ENCODE measurements at places on chromosomes 1 and 21.

GRCh38 chr1:71949681-71950080 is 332.7 kb downstream of the NEGR1 start:
- DNase-seq: no peak

GRCh38 chr1:79271759-79272158 is 265.2 kb upstream of the ADGRL4 start:
- no peak for DNase-seq

GRCh38 chr1:7172804-7173203 is 387.6 kb downstream of the CAMTA1 start:
- no peak for DNase-seq

GRCh38 chr1:185541871-185542301 is 192.3 kb upstream of the HMCN1 start:
- DNase-seq: no peak

- peak; percentile 59 for DNase-seq
These were observed at the start of gene ARL8A for GRCh38 chr1:202144402-202145067. ARL8A (minus strand) TSS chr1:202144737; CDS start chr1:202144572, 165 bp downstream.

DNA sequence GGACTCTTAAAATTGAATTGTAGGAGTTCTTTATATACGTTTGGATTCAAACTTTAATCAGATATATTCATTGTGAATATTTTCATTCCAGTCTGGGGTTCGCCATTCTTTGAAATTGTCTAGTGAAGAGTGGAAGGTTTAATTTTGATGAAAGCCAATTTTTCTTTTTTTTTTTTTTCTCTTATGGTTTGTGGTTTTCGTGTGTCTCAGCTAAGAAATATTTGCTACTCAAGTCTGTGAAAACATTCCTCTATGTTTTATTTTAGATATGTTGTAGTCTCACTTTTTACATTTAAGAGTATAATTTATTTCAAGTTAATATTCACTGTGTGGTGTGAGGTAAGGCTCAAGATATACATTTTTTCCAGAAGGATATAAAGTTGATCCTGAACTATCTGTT is 220.5 kb downstream of the KCNT2 start:
- no peak for DNase-seq

- DNase-seq: no peak
These were observed 78.8 kb downstream of the CEP350 start for GRCh38 chr1:180033390-180033789.

- no peak for DNase-seq
These were observed 25.4 kb downstream of the RIPK4 start for GRCh38 chr21:41741253-41742072.

DNA sequence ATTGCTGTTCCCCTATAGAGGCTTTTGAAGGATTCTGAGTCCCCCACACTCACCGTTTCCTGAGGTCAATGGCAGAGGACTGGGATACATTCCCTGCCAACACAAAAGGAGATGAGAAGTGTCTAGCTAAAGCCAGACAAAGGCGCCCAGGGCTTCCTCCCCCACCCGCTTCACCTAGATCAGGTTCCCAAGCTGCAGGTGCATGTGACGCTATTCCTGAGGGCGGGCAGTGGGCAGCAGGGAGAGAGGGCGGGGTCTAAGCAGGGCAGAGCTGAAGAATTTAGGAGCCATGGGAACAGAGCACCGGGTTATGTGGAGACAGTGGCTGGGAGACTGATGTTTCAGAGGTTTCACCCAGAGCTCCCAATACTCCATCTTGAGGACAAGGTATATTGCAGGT is 6.0 kb upstream of the ARHGEF2 start:
- DNase-seq: no peak

GRCh38 chr1:160489513-160490261 is 33.4 kb downstream of the SLAMF6 start:
- DNase-seq: no peak

GRCh38 chr1:226902601-226903000 is 32.2 kb downstream of the PSEN2 start:
- DNase-seq: no peak

DNA sequence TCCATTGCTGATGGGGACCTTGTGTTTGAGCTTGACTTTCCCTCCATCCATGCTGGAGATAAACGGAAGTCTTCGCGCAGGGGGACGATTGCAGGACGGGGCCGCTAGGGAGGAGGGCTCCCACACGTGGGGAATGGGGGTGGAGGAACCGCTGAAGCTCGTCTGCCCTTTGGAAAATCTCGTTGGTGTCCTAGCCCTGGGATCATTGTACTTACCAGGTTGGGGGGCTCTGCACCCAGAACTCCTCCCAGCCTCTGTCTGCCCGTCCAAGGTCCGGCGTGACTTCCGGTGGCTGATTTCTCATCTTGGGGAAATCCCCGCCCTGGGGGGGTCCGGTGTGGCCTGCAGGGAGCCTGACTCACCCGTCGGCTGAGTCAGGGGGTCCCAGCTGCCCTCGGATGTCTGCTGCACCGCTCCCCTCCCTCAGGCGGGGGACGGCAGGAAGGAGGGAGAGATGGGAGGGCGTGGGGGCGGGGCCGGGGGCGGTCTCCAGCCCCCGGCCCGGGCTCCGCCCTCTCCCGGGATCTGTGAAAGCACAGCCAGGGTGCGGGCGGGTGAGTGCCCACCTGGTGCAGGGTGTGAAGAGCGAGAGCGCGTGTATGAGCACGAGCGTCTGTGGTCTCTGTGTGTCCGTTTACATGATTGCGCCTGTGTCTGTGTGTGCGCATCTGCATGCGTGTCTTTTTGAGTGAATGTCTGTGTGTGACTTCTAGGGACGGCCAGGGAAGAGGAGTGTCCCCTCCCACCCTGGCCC is 35.8 kb downstream of the PIK3CD start:
- peak; percentile 67 for DNase-seq

GRCh38 chr1:43067977-43068751 is 103.9 kb downstream of the EBNA1BP2 start:
- DNase-seq: no peak

GRCh38 chr1:46557403-46557802 is 6.0 kb upstream of the KNCN start:
- DNase-seq: no peak

DNA sequence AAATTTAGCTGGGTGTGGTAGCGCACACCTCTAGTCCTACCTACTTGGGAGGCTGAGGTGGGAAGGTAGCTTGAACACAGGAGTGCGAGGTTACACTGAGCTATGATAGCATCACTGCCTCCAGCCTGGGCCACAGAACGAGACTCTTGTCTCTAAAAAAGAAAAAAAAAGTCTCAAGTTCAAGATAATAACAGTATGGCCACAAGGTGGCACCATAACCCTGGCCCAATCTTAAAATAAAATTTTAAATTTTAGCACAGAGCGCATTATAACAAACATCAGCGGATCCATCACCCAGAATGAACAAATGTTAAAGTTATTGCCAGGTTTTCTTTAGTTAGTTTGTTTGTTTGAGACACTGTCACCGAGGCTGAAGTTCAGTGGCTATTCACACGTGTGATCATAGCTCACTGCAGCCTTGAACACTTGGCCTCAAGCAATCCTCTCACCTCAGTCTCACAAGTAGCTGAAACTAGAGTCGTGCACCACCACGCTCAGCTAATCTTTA is 2.9 kb upstream of the HTR6 start:
- DNase-seq: peak; percentile 54

- DNase-seq: peak; percentile 83
These were observed at the start of gene CD52 for GRCh38 chr1:26317612-26318337. CD52 (plus strand) TSS chr1:26317958; CDS start chr1:26318018, 60 bp downstream.

DNA sequence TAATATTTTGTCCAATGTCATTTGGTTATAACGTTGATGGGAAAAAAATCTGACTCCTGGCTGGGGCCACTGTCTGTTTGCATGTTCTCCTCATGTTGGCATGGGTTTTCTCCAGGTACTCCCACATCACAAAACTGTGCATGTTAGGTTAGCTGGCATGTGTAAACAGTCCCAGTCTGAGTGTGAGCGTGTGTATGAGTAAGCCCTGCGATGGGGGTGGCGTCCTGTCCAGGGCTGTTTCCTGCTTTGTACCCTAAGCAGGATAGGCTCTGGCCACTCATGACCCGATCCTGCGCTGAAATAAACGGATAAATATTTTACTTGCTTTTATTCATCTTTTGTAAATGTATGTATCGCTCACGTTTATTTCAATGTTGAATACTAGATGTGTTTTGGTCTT is 13.5 kb downstream of the EFCAB14 start:
- DNase-seq: no peak

- no peak for DNase-seq
These were observed 60.3 kb downstream of the FAAP20 start for GRCh38 chr1:2134266-2134620.

DNA sequence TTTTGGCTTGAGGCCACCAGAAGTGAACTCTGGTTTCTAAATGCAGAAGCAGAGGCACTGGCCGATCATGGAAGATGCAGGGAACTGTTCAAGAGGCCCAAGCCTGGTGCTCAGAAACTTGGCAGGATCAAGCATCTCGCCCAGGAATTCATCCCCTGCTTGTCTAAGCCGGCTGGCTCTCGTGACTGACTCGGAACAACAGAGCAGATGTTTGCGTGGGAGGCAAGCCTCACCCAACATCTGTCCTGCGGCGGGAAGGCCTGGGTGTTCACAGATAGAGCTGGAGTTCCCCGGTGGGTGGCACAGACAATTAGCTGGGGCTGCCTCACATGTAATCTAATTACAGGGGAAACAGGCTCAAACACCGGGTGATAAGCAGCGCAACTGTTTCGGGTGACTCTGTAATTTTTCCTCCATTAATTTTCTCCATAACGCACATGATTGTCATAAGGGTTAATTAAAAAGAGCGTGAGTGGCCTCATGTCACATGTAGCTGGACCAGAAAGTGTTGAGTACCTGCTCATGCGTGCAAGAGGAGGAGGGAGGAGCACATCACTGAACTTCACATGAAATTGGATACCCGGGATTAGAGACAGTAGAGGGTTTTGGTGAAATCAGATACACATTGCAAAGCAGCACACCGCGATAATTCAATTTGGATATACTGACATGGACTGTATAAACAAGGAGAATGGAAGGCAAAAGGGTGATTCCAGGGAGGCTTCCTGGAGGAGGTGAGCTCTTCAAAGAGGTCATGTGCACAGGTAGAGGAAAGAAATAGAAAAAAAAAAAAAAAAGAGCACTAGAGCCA is 180.0 kb downstream of the ETS2 start:
- DNase-seq: peak; percentile 20

DNA sequence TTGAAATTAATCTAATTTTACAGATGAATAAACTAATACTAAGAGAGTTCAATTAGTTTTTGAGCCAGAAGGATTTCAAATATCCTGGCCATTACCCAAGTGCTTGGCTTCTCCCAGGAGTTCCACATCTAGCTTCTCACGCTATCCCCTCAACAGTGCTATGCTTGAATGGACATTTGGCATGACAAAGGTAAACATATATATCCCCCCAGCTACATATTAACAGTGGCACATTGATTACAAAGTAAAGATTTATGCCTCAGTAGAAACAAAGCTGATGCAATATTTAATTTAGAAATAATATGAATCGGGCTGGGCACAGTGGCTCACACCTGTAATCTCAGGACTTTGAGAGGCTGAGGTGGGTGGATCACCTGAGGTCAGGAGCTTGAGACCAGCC is 434.6 kb upstream of the PRMT6 start:
- no peak for DNase-seq

DNA sequence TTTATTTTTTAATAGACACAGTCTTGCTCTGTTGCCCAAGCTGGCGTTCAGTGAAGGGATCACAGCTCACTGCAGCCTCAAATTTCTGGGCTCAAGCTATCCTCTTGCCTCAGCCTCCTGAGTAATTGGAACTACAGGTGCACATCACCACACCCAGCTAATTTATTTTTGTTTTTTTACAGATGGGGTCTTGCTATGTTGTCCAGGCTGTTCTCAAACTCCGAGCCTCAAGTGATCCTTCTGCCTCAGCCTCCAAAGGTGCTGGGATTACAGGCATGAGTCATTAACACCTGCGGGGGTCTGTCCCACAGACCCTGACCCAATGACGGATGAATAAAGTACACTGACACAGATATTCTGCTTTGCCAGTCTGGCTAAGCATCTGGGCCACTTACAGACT is 33.6 kb upstream of the ZZZ3 start:
- DNase-seq: no peak

GRCh38 chr1:30229557-30229956 is 493.8 kb downstream of the MATN1 start:
- no peak for DNase-seq

DNA sequence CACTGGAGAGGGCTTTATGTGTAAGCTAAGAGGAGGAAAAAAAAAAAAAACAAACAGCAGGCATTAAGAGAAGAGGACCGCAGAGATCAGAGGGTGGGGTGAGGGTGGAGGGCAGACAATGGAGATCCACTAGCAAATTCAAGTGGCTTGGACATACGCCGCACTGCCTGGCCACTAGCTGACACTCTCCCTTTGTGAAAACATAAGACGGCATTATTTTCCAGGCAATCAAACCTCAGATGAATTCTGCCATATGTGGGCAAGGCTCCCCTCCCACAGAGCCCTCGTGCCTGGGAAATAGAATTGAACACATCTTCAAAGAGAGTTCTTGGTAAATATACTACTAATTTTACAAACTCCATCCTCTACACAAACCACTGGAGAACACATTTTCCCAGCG is 53.6 kb downstream of the ERG start:
- DNase-seq: no peak

DNA sequence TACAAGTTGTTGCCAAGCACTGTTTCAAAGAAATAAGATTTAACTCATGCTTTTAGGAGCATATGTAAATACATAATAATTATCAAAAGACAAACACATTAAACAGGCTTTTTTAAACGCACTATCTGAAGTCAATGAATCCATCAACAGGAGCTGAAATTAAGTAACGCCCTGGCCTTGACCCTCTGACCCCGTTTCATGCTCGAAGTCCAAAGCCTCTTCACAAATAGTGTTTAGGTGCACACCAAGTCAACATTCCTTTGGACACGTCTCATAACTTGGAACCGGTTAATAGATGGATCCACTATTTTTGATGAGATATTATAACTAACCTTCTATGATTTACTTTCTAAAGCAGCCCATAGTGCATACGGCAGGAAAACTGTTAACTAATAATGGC is 209.3 kb downstream of the GABPA start:
- no peak for DNase-seq

GRCh38 chr1:169634145-169634544 is 4.2 kb upstream of the SELP start:
- DNase-seq: no peak

- DNase-seq: no peak
These were observed 17.5 kb downstream of the COL6A1 start for GRCh38 chr21:45998871-45999580.

DNA sequence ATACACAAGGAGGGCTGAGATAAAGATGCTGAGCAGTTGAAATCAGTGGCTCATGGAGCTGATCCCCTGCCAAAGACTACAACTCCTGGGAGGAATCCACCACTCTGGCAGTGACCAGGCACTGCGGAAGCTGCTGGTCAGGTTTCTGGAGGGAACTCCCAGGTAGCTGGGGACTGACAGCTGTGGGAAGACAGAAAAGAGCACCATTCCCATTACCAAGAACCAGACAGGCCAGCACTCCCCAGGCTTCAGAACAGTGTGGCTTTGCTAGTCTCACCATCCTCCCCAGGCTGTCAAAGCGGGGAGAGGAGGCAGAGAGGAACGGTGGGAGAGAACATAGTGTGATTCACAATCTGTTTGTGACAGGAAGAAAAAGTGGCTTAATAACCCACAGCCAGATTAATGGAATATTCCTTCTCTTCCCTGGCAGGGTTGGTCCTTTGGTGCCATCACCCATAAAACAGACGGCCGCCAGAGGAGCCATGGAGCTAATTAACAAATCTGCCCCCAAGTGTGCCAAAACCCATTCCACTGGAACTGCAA is 92.1 kb downstream of the MAB21L3 start:
- no peak for DNase-seq

Data from activated CD4-positive, alpha-beta T cell treated with anti-CD3 and anti-CD28 coated beads for 4 hours (primary cell).